ENCODE measurements at places on chromosomes 6 and 20.

- no peak for DNase-seq
Measured at GRCh38 chr6:48714250-48714649, 603.3 kb upstream of the PTCHD4 start.

DNA sequence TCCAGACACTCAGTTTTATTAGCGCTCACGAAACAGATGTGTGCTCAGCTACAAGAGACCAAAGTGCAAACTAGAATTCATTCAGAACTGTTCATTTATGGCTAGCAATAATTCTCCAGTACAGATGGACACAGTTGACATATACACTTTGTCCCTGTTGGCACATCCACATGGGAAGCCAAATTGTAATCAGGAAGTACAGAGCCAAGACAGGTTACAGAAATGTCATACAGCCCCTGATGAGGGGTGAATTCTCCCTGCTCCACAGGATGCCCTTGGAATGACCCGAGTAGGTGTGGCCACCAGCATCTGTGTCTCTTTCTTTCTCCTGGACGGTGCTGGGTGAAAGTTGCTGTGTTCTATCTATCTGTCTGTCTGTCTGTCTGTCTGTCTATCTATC lies 7.6 kb downstream of the DHX35 start:
- no peak for DNase-seq

- no peak for DNase-seq
Measured at GRCh38 chr6:9927275-9927674, 487.6 kb downstream of the TFAP2A start.

- DNase-seq: no peak
Measured at GRCh38 chr20:33262658-33263065, 20.4 kb upstream of the BPIFB1 start.

All from CD4-positive, alpha-beta T cell treated with Interleukin-6 at 100 ng/mL for 8 hours (primary cell).